ENCODE measurements at places on chromosomes 1 and 21. TPM values are rescaled to one million over a fixed set of nuclear protein-coding genes. Genes with fewer than 3 reads are reported as not detected.

DNA sequence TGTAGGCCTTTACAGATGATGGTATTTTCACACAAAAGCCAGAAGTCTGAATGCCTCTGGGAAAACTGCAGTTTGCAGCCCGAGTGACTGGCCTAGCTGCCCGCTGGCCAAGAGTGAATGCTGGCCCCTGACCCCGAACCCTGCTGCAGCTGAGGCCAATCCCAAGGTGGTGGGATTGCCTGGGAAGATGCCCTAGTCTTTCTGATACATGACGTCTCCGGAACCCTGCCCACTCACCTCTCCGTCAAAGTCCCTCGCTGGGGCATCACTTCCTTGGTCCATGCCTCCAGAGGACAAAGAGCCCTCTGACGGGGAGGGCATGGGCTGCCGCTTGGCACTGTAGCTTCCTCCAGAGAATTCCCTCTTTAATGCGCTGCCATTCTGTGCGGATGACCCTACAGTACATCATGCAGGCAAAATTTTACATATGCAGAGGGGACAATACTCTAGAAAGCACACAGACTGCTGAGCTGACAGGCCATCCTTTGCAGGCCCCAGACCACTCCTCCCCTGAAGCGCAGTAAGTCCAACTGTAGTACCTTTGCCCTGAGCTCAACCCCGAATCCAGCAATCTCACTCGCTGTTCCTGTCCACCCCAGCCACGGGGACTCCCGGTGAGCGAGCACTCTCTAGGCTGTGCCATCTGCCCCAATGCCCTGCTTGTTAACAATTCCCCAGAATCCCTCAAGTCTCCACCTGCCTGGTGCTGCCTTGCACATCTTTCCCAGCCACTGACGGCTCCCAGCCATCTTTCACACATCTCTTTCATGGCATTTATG lies 54.7 kb downstream of the COQ8A start:
- no peak for DNase-seq

DNA sequence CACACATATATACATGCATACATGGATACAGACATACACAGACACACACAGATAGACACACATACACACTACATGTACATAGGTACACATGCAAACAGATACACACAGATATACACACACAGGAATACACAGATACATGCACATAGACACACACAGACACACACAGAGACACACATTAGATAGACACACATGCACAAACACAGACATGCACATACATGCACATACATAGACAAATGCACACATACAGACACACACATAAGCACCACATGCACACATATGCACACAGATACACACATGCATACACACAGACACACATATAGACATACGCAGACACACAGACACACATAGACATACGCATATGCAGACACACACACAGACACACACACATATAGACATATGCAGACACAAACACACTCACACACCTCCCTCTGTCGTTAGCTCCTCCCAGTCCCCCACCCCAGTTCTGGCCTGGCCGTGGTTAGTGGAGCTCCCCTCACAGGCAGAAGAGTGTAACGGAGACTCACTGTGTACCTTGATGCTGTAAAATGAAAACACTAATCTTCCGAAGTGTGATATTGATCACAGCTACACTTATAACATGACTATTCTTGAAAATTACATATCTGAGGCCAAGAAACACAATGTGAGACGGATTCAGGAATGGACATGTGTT lies 7.6 kb downstream of the UBASH3A start:
- DNase-seq = no peak

DNA sequence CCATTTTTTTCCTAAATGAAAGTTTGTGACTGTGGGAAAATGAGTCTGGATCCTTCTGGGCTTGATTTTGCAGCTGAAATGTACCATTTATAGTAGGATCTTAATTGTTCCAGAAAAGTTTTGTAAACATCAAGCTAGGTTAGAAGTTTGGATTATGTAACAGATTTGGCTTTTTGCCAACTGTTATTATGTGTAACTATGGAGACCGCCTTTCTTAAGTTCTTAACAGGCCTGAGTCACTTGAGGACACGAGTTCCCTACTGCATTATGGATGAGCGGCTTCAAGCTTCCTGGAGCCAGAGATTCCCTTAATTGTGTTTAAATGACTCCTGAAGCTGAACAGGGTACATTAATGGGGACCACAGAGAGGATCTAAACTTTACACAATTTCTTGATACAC lies 22.2 kb downstream of the SLC25A33 start:
- DNase-seq = peak; percentile 65

DNA sequence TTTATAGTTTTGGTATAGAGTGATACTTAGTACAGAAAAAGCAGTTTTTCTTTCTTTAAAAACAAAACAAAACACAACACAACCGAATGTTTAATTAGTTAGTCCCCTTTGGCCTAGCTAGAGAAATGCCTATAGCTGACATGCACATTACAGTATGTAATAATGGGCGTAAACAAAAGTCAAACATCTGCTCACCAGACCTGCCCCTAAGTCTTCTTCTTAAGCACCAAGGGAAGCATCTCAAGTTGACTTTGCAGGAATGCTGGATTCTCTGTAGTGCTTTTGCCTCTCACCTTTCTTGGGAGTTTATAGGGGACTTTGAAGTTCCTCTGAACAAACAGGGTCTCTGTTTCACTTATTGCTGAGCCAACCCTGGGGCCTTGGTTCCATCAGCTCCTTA lies 143.7 kb downstream of the TM2D1 start:
- no peak for DNase-seq

- DNase-seq = no peak
Observed at GRCh38 chr1:22288593-22289241, 145.8 kb upstream of the WNT4 start.

GRCh38 chr1:88466899-88467580 lies 217.0 kb upstream of the PKN2 start:
- no peak for DNase-seq

DNA sequence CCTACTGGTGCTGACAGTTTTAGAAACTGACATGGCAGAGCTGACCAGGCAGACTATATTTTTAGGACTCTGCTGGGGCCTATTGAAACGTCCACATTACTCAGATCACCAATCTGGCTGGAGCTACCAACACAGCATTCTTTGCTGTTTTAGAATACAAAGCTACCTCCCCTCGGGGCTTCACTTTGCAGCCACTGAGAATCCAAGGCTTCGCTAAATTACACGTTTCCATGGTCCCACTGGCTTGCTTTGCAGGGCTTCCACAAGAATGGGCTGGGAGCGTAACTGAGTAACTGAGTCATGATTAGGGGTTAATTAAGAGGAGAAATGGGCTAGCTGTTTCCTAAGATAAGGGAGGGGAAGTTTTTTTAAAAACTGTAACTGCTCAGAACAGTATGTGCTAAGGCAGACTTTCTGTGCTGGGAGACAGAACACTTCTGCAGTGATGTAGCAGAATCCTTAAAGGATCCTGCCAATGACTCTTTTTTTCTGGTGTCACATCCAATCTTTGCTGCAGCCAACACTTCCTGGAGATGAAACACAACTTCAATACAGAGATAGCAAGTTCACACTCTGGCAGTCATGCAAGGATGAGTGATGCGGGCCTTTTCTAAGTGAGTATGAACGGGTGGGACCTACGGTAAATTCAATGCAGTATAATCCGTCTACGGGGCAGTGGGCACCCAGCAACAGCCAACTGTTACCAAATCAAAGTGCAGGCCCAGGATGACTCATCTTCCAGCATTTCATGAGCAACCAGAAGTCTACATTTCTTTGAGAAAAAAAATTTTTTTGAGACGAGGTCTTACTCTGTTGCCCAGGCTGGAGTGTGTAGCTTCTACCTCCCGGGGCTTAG lies 21.5 kb downstream of the NDUFS5 start:
- peak; percentile 62 for DNase-seq

LDLRAD1 gene
- not detected for total RNA-seq
